ENCODE measurements at places on chromosomes 2 and 18.

GRCh38 chr2:58803192-58803591 is 562.1 kb upstream of the FANCL start:
- no peak for DNase-seq

DNA sequence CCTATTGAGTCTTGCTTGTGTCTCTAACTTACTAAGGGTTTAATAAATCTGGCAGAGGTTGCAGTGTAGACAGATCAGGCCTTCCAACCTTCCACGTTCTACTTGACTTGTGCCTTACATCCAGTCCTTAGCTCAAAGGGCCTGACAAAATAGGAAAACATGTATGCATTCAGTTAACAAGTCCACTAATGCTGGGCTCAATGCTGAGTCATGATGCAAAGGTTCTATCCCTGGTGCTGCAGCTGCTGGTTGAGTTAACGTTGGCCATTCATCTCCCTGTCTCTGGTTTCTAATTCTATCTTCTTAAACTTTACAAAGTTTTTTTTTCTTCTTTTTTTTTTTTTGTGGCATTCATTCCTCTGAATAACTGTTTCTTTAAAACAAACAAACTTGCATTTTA is 46.3 kb upstream of the ITGB6 start:
- DNase-seq = no peak

DNA sequence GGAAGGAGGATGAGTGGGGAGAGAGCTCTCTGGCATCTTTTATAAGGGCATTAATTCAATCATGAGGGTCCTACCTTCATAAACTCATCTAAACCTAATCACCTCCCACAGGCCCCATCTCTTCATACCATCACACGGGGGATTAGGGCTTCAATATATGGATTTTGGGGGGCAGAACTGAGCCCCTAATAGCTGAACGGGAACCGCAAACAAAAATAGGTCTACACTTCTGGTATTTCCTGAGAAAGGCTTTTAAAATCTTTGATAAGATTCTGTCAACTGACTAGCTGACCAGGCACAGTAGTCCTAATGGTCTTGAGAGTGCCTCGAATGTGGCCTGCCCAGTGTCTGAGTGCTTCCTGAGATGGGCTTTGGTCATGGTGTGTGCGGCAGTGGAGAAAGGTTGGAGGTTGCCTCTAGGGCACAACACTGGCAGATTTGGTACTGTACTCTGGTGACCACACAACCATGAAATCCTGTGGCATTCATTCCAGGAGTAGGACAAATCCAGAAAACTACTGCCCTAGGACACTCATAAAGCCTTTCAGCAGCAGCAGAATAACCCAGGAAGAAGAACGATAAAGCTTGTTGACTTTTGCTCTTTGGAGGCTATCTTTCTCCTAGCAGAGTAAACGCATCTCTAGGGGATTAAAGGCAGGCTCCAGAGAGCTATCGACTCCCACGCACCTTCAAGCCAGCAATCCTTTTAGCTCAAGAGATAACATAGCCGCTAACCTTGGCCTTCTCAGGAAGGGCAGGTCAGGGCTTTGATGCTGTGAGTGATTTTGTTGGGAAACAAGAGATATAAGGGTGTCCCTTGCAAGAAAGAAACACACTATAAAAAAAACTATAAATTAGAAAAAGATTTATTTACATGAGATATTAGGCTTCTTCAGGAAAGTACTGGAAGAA is 12.3 kb upstream of the APOB start:
- no peak for DNase-seq

GRCh38 chr2:62443886-62444285 is 62.1 kb downstream of the TMEM17 start:
- DNase-seq = no peak

GRCh38 chr2:54081574-54081973 is 33.8 kb upstream of the ACYP2 start:
- DNase-seq = no peak
